ENCODE measurements at places on chromosomes 1 and 21.

GRCh38 chr1:7810395-7810794, 26.3 kb downstream of the PER3 start:
- no peak for DNase-seq

DNA sequence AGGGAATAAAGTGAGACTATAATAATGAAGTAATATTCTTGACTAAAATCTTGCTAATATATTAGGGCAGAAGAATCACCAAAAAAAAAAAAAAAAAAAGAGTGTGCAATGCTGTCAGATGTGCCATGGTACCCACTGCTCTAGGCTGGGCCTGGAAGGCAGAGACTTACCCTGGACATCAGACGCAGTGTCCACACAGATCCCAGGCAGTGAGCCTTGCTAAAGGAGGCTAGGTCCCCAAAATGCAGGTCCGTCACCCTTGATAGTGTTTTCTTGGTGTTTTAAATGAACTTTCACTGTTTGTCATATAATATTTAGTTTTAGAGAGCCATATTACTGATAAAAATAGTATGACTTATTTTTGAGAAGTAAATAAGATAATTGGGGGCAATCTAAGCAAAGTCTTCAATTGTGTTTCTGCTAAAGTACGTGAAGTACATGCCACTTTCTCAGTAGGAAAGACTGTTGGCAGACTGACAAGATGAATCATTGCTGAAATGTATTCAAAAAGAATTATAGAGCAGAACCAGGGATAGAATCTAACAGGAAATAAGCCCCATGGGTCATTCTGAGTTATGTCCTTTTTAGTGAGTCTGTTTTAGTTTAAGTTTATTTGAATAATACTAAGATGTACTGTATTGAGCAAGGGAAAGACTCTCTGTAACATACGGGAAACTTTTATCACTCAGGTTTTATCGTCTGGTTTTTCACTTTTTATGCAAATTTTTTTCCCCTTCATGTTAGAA, 74.6 kb upstream of the PDC start:
- DNase-seq, result no peak

DNA sequence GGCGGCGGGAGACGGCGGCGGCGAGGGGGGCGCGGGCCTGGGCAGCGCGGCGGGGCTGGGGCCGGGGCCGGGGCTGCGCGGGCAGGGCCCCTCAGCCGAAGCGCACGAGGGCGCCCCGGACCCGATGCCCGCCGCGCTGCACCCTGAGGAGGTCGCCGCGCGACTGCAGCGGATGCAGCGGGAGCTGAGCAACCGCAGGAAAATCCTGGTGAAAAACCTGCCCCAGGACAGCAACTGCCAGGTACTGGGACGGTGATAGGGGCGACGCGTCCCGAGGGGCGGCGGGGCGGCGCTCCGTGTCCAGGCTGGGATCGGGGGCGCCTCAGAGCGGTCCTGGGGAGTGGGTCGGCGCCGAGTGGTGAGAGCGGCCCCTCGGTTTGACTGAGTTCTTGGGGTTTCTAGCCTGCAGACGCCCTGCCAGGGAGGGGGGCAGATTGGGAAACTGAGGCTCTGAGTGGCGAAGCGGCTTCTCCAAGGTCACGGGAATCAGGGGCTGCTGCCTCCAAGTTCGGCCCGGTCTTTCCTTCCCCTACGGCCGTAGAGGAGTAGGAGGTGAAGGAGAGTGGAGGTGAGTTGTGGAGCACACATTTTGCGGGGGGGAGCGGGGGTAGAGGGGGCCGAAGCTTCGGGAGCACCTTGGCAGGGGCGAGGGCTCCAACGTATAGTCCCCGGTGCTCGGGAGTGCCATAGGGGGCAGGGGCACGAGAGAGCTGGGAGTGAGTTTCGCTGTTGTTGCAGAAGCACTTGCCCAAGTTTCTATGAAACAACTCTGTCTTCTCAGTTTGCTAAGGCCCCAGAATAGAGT, 508 bp downstream of the RAVER2 start:
- no peak for DNase-seq

DNA sequence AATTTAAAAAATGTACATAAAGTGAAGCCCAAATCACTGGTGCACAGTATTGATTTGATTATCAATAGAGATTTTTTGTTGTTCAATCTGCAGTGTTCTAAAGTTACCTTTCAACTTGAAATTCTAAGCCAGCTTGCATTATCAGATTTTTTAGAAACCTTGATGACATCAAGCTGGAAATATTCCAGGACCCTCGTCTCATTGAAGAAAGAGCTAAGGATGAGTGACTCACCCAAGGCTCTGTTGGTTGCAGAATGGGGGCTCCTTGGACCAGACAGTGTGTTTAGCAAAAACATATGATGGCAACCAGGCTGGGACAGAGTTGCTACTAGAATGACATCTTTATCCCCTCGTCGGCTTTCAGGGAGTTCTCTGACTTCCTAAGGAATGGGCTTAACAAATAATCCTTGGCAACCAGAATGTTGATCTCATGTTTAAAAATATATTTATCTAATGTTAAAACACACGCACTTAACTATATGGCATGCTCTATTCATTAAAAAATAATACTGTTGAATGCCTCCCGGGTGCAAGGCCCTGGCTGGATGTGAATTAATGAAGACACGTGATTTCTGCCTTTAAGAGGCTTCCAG, 79.7 kb downstream of the RUNX3 start:
- no peak for DNase-seq

GRCh38 chr1:78045926-78046778, at the start of gene GIPC2:
TSS of gene GIPC2 (plus strand) at chr1:78045966. CDS start at chr1:78046095, 129 bp downstream.
- DNase-seq, result no peak

GRCh38 chr1:29478151-29478791, 241.9 kb downstream of the PTPRU start:
- DNase-seq, result no peak

DNA sequence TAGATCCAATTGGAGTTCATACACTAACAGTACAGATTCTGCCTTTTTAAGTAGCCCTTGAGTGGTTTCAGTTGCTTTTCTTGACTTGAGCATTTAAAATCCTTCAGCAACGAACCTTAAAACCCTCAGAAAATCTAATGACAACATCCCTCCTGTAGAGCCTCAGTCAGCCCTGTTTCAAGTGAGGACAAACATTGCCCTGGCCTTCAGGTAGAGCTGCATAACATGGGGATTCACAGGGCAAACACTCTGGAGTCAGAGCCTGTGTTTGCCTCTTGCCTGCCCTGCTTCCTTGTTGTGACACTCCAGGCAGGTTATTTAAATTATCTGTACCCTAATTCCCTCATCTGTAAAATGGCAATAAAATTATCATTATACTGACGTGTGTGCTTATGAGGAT, 96.1 kb upstream of the KCNA3 start:
- no peak for DNase-seq

DNA sequence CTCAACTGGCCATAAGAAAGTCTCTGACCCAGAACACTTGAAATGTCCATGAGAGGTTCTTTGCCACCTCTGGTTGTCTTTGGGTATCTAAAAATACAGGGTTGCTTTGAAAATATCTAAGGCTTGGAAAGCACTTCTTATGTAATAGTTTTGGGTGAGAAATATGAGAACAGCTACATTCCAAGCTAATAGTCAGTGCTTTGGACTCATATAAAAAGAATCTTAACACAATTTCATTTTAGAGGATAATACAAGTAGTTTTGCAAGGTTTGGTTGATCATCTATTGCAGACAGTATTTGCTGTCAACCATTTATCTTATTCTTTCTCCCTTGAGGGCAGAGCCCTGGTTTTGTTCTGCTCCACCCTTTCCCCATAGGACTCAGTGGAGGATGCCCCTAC, 207.5 kb downstream of the KCNK2 start:
- no peak for DNase-seq

DNA sequence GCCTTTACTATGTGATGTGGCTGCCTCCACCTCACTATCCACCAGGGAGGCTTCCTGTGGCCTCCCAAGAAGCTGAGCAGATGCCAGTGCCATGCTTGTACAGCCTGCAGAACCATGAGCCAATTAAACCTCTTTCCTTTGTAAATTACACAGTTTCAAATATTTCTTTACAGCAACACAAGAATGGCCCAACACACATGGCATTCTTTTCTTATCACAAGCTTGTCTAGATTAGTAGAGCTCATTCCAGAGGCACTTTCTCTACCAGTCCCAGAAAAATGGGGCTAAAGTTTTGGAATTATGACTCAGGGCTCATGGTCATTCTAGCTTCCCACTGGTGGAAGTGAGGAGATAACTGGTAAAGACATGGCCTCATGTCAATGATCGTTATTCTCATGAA, 655.2 kb downstream of the LMO4 start:
- DNase-seq, result no peak

- no peak for DNase-seq
These were observed 18.8 kb upstream of the PHLDA3 start for GRCh38 chr1:201487742-201488141.

DNA sequence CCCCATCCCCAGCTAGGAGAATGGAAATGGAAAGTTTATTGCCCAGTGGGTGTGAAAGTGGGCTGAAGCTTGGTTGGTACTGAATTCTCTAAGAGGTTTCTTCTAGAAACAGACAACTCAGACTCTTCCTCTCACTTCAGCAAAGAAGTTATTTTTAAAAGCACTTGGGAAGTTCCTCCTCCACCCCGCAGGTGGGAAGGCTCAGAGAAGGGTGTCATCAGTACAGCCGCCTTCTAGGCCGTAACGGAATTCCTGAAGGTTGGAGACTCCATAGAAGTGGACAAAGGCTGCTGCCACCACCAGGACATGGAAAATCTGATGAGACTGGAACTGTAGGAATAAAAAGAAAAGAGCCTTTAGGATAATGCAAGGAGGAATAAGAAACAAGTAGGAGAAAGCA, 14.3 kb upstream of the KLHL12 start:
- no peak for DNase-seq

GRCh38 chr1:25020851-25021590, 90.9 kb upstream of the RUNX3 start:
- DNase-seq, result no peak

- DNase-seq, result no peak
These were observed 42.8 kb upstream of the ENAH start for GRCh38 chr1:225695578-225696337.

- DNase-seq, result peak; percentile 36
These were observed 183.5 kb downstream of the RUNX1 start for GRCh38 chr21:34865400-34866241.

DNA sequence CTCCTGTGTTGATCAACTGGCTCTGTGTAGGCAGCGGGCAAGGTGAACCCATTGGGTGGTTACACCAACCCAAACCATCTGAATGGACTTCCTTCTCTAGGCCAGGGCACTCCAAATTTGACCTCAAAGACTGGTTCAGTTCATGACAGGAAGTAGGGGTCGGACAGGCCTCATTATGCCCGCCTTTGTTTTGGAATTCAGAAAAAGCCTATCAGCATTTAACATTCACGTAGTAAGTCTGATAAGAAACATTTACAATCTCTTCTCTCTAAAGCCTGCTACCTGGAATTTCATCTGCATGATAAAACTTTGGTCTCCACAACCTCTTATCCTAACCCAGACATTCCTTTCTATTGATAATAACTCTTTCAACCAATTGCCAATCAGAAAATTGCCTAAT, 97.1 kb upstream of the ETV3 start:
- no peak for DNase-seq

GRCh38 chr1:156121457-156121856, 6.9 kb downstream of the LMNA start:
- DNase-seq, result no peak

GRCh38 chr1:188128761-188129160, 1300.0 kb downstream of the PLA2G4A start:
- DNase-seq, result no peak

All from SHP77 (cell line).